ENCODE measurements at places on chromosomes 3 and 15.

- DNase-seq = no peak
Observed at GRCh38 chr3:152969557-152970300, 134.8 kb downstream of the P2RY1 start.

- no peak for DNase-seq
Observed at GRCh38 chr15:36156879-36157427, 422.5 kb upstream of the CDIN1 start.

DNA sequence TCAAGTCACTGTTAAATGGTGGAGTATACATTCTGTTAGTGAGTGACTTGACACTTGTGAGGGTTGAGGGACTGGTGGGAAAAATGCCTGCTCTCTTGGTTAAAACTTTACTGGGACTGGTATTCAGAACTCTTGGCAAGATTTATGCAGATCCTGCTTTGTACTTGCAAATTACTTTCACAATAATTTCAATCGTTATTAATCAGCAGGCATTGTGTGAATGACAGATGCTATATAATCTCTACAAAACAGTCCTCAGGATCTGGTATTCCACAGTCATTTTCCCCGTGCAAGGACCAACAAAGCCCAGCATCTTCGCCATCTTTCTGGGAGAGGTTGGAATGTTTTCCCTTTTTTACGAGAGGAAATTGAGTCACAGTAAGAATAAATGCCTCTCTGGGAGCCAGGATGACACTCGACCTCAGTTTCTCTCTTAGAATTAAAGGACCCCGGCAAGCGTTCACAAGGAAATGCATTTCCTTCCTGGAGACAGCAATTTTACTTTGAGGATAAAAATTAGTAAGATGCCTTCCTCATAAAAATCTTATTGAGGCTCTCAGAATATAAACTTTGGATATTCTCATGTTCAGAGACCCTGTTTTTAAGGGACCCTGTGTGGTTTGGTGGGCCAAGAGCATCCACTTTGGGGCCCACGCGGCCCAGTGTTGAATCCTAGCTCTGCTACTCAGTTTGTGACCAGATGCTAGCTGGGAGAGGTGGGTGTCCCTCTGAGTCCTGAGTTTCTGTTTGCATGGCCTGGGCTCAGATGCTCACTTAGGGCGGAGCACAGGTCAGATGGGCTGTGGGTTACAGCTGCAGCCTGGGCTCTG lies 45.3 kb upstream of the PLCL2 start:
- no peak for DNase-seq

DNA sequence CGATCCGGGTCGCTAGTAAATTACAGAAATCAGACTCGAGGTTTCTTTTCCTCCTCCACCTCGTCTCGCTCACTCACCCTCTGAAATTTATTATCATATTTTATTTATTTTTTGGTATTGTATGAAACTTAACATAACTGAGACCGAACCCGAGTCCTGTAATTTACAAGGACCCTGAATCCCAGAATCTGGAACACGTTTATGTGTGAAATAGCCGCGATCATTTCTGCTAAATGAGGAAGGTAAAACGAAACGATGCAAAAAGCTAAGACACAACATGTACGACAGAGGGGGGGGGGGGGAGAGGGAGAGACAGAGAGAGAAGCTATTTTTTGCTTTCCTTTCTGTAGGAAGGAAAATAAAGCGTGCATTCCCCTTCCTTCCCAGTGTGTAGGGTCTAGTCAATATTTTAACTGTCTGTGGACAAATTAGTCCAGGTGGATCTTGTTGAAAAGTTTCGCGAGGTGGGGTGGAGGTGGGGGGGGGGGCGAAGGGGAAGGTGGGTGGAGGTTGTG lies 1.6 kb downstream of the BBX start:
- no peak for DNase-seq

GRCh38 chr15:87967951-87968350 lies 288.6 kb downstream of the NTRK3 start:
- DNase-seq = no peak

DNA sequence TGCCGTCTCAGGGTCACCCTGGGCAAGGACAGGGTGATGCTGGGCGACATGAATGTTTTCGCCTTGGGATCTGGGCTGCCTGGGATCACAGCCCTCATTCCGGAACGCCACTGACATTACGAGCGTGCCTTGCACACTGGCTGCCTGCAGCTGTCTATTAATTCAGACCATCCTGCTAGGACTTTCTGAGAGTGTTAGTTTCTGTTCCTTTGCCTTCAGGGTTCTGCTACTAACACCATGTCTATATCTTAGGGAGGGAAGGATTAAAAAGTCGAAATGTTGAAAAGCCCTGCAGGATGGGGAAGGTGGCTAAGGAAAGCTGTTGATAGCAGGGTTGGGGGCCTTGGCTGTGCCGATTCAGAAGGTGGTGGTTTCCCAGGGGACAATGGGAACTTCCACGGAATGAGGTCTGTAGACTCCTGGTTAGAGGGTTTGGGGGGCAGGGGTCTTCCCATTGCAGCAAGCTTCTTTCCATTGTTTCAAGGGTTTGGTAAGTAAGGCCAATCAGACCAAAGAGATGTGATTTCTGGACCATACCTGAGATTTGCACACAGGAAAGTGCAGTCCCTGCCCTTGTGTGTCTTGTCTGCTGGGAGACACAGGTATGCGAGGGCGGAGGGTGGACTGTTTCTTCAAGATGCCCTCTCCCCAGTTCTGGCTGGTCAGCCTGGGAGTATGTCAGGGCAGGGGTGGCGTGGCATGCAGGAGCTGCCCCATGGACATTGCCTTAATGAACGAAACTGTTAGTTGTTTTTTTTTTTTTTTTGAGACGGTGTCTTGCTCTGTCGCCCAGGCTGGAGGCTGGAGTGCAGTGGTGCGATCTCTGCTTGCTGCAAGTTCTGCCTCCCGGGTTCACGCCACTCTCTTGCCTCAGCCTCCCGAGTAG lies 50.9 kb downstream of the RGMA start:
- DNase-seq = no peak

DNA sequence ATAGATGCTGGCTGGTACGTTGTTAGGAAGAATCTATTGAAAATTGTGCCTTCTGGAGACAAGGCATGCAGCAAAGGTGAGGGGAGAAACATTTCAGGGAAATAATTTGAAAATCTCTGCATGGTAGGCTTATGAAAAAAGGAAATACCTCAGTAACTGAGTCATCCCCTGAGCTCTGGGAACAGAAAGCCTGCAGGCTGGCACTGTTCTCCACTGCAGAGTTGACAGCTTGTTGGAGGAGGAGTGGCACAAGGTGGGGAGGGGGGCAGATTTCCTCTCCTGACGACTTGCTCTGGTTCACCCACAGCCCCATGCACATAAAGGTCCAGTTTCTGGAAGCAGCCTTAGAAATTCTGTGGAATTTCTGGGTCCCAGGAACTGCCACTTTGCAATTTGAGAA lies 179.4 kb downstream of the ABHD5 start:
- no peak for DNase-seq

DNA sequence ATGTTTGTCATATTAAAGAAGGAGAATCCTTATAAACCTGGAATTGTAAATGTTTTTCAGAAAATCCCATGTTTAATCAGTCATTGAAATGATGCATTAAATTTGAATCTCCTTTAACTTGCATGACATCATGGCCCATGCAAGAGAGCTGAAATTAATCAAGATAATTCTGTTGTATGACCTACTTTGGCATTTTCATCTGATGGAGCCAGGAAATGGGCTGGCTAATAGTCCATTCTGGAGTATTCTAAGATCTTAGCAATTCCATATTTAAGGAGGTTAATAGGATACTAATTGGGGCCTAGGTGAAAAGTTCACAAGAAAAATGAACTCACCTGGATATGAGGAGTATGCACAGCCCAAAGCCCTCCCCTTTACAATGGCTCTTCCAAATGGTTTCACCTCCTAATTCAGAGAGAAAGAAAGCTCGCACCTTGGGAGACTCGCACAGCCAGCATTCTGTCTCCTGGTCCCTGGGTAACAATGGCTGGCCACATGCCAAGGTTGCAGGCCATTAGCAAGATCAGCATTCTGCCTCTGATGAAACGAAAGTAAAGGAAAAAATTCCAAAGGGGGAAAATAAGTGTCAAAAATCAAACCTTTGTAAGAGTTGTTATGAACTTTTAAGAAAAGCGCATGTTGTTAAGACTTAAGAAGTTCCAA lies 786.4 kb downstream of the MCTP2 start:
- no peak for DNase-seq

GRCh38 chr15:100833417-100834389 lies 45.9 kb upstream of the ALDH1A3 start:
- DNase-seq = no peak

- no peak for DNase-seq
Observed at GRCh38 chr3:194446172-194446571, 40.6 kb downstream of the ATP13A3 start.

DNA sequence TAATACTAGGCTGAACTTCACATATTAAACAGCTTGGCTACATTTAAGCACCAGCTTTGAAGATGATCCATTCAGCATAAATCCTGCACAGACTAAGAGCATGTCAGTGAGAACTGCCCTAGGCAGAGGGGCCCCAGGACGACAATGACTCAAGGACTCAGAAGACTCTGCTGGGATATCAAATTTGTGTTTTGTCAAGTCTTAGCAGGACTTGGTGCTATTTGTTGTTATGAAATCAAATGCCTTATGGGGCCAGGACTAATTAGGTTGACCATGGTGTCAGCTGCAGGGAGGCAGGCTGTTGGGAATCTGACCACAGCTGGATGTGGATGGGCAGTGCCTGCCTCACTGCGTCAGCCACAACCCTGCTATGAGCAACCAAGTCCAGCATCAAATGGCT lies 91.8 kb downstream of the RYR3 start:
- no peak for DNase-seq

DNA sequence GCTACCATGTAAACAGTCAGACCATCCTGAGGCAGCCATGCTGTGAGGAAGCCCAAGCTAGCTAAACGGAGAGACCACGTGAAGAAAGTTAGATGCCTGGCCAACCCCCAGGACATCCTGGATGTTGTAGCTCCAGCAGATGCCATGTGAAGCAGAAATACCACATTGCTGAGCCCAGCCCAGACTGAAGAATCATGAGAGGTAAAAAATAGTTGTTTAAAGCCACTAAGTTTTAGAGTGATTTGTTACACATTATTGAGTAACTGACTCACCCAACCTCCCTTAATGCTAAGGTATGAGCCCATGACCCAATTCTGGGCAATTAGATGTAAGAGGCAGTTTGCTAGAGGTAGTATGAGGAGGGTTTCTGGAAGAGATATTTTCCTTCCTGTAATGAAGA lies 200.5 kb downstream of the THRB start:
- no peak for DNase-seq

- DNase-seq = no peak
Observed at GRCh38 chr3:197407526-197407925, 109.1 kb upstream of the DLG1 start.

DNA sequence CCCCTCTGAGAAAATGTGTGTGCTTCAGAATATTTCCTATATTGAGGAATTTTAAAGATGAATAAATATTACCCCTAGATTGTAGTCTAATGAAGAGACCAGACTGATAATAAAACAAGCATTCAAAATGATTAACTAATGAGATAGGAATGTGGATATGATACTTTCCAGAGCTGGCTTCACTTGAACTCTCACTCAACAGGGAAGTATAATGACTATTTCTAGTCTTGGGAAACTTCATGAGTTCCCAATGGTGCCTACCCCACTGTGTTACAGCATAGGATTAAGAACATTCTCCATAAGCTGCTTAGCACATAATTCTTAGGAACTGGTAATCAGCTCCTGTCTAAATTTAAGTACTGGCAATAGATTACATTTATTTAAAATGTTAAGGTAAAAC lies 261.5 kb upstream of the ZNF385D start:
- DNase-seq = no peak

DNA sequence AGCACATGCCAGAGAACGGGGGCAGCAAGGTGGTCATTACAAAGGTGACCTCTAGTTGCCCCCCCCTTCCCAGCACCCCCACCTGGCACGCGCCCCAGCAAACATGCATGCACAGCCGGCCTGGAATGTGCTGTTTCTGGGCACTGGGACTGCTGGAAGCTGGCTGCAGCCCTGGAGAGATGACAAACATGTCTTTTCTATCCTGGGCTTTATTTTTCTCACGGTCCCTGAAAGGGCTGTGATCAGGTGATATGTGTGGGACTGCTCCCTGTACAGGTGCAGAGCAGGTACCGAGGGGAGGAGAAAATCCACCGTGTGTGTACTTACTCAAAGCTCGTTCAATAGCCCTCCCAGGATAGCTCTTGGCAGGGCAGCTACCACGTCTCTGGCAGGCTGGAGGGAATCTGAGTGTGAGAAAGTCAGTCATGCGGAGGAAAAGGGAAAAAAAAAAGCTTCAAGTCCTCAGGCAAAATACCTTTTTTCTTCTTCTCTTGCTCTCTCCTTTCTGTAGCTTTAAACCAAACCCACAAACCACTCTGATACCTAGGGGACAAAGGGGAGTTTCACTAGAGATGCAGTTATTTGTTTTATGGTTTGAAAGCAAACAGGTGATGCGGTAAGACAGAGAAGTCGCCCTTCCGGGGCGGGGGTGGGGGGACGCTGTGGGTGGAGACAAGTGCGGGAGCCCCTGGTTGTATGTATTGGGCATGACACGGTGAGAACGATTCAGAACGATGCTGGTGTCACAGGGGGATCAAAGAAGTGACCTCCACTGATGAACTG lies 5.0 kb upstream of the HES1 start:
- no peak for DNase-seq

- DNase-seq = no peak
Observed at GRCh38 chr15:77029166-77030047, 34.5 kb downstream of the PSTPIP1 start.

GRCh38 chr3:46676601-46677410 lies 16.7 kb downstream of the ALS2CL start:
- no peak for DNase-seq

GRCh38 chr3:106068795-106069194 lies 200.0 kb upstream of the CBLB start:
- no peak for DNase-seq

- no peak for DNase-seq
Observed at GRCh38 chr15:22950256-22950990, 29.7 kb downstream of the CYFIP1 start.

DNA sequence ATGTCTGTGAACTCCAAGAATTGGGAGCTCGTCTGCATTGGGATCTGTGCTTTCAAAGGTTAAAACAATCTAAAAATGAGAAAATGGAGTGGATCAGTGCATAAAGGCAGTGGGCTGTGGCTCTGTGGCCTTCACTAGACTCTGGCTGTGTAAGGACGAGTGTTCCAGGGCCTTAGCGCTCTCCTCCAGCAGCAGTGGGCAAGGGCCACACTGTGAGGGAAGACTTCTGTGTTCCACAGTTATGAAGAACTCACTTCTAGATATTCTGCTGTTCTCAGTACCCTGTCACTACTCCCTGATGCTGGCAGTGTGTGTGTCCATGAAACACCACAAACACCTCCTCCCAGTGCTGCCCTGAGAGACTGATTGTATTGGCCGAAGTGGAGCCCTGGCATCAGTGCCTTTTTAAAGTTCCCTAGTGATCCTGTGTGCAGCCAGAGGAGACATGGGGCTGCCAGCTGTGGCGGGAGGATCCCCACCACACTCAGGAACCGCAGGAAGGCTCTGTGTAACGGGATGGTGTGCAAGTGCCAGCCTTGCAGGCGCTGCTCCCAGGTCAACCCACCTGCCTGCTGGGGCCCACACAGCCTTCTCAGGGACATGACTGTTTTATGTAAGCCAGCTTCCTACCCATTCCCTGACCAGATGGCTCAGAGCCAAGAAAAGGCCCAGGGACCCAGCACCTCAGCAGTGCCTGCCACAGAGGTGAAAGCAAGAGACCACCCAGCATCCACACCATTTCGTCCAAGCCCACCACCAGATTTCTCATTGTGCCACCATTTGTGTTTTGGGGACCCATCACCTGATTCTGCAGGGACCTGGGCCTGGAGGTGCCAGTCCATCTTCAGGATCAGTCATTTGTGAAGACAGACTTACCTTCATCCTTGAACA lies 40.4 kb downstream of the ABTB1 start:
- no peak for DNase-seq

- DNase-seq = no peak
Observed at GRCh38 chr15:65994832-65995231, 125.5 kb downstream of the RAB11A start.

Measured in effector CD4-positive, alpha-beta T cell (primary cell).